Activated T-cell treated with anti-CD3 and anti-CD28 coated beads, Interleukin-2, amount 50 U/mL, for 72 hours (primary cell): ENCODE measurements at places on chromosomes 11 and 22. TPM values are rescaled to one million over a fixed set of nuclear protein-coding genes. Genes with fewer than 3 reads are reported as not detected.

Gene UBQLNL
- not detected for total RNA-seq

Gene BTBD18
- total RNA-seq, result not detected

Gene ANO5
- not detected for total RNA-seq

Gene SERPIND1
- total RNA-seq, result not detected
